ENCODE measurements at places on chromosomes 1 and 21.
A peak's percentile ranks its signal among the peaks of the same experiment; 100 is the strongest.

DNA sequence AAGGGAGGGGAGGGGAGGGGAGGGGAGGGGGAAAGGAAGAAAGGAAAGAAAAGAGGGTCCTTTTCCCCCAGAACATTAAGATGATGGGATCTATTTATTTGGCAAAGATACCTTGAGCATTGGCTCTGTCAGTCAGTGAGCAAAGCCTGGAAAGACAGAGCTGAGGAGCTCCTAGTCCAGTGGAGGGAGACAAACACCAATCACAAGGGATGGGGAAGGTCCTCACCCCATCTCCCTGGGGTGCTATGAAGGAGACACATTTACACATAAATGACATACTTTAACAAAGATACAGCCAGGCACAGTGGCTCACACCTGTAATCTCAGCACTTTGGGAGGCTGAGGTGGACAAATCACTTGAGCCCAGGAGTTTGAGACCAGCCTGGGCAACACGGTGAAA lies 154.9 kb upstream of the TIAM1 start:
- ATAC-seq = no peak

GRCh38 chr1:11543392-11543791 lies 64.4 kb downstream of the DISP3 start:
- ATAC-seq = no peak

- no peak for ATAC-seq
Measured at GRCh38 chr1:36111151-36111550, 13.9 kb downstream of the COL8A2 start.

GRCh38 chr1:156748670-156749418 lies 2.6 kb downstream of the HDGF start:
- ATAC-seq = no peak

DNA sequence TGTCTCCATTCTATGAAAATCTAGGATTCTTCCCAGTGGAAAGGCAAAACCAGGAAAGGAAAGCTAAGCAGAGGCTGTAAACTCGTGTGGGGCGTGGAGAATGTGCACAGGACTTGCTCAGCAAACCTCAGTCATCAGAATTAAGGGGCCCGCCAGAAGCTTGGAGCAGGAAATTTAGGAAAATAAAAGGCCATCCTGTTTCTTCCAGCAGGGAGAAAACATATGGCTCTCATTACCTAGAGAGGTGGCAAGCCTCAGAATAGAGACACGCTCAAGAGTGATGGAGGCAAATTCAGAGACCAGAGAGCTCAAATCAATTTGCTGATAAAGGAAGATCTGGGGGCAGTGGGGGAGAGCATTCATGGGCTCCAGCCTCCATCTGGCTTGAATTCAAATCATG lies 151.9 kb upstream of the KLHDC7A start:
- ATAC-seq = no peak

DNA sequence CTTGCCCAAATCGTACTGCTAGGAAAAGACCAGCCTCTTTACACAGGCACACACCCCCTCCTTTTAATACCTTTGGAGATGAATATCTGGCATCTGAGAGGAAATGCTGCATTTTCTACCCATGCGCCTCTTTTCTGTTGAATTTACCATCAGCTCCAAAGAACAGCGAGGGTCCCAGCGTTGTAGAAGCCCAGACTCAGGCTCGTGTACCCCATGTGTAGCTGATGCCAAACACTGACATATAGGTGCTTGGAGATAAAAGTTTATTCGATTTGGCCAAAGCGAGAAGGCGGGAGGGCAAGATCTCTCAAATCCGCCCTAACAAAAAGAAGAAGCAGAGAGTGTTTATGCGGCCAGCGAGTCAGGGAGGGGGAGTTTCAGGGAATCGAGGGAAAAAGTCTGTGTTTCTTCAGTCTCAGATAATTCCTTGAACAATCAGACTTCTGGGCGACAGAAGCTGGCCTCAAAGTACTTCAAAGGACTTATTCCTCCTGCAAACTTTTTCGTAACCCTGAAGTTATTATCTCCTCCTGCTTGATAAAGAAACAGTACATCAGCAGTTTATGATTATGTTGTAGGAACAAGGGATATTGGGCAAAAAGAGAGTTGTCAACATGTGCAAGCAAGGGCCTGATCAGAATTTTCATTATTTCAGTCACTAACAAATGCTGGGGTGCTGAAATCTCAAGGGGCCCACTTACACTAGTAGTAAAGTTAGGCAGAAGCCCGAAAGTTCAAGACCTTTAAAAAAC lies 642 bp upstream of the CREG1 start:
- ATAC-seq = peak; percentile 4

DNA sequence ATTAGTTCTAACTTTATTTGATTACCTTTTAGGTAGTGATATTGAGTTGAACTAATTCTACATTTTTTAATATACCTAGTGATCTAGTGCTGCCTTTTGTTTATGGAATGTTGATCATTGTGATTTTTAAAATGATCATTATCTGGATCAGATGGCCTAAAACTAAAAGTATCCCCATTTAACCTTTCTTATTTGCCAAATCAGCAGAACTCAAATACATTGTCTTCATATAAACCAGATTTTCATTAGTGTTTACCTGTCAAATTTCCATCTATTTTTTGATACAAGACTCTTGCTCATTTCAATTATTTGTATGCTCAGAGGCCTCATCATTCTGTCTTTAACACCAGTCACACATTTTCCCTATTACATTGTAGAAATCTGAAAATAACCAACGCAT lies 441.2 kb downstream of the PTPRC start:
- no peak for ATAC-seq

- no peak for ATAC-seq
Measured at GRCh38 chr1:187943606-187944403, 1115.1 kb downstream of the PLA2G4A start.

DNA sequence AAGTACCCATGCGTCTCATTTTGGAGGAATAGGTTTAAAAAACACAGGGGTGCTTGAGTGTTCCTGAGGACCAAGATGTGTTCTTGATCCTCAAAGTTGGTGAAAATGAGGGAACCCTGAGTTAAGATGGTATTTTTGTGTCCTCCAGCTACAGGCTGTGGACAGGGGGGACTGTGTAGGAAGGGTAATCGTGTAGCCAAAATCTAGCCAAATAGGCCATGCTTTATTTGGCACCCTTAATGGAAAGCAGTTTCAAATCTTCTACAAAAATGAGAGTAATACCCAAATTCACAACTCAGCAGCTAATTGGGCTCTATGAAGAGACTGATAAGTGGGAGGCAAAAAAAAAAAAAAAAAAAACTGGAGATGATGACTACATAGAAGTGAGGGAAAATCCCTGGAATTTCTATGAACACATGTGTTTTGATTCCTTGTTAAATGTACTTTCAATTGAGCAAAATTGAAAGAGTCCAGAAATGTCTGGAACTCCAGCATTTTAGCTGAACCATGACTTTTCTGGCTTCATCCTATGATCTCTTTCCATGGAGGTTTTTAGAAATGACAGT lies 470 bp downstream of the HSD11B1 start:
- ATAC-seq = no peak

GRCh38 chr1:69985901-69986439 lies 219.4 kb downstream of the LRRC40 start:
- no peak for ATAC-seq

DNA sequence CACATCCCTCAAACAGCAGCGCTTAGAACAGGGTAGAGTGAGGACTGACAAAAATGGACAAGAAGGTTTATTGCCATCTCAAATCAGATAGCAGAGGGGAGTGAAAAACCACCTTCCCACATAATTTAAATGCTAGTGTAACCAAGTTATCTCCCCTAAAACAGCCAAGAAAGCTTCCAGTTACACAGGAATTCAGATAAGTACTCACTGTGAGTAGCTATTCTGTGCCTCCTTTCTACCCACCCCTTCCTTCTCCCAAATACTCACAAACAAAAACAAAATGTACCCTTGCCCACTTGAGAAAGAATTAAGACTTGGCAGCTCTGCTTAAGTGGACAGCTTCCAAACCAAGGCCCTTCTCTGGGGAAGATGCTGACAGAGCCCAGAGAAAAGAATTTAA lies 9.1 kb downstream of the OTUD7B start:
- ATAC-seq = no peak

- no peak for ATAC-seq
Measured at GRCh38 chr1:227654858-227655752, 80.0 kb downstream of the JMJD4 start.

DNA sequence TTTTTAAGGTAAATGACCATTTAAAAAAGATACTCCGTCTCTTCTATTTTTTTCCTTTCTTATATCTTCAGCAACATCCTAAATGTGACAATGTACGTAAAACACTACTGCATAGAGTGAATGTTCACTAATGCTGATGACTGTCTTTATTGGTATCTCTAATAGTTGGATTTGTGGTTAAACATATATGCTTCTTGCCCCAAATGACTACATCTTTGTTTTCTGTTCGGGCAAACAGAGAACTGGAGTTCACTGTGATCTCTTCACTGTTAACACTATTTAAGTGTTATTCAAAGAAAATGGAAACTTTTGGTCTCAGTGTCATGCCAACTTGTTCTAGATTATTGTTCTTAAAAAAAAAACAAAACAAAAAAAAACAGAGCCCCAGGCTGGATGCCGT lies 109.4 kb downstream of the KIF26B start:
- no peak for ATAC-seq

GRCh38 chr1:163169553-163169952 lies 33.2 kb downstream of the RGS5 start:
- ATAC-seq = no peak

- no peak for ATAC-seq
Measured at GRCh38 chr1:15053153-15053552, 100.4 kb upstream of the TMEM51 start.

GRCh38 chr1:244709476-244710368 lies 56.8 kb downstream of the DESI2 start:
- no peak for ATAC-seq

- ATAC-seq = no peak
Measured at GRCh38 chr1:166865926-166866325, 10.1 kb downstream of the TADA1 start.

- peak; percentile 44 for ATAC-seq
Measured at GRCh38 chr1:223748405-223748772, 36.0 kb downstream of the CAPN2 start.

DNA sequence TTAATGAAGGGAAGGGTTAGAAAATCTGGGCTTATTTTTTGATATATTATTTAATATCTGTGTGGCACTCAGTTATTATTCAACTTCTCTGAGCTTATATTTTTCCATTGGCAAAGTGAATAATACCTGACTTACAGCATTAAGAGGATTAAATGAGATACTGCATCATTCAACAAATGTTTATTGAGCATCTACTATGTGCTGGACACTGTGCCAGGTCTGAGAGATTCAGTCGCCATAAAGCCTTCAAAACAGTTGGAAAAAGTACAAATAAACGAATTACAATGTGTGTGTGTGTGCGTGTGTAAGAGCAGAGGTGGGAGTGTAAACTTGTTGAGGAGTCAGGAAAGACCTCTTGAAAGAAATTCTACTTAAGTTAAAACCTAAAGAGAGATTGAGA lies 87.9 kb upstream of the CD53 start:
- no peak for ATAC-seq

GRCh38 chr21:21147374-21147745 lies 149.2 kb downstream of the NCAM2 start:
- no peak for ATAC-seq

GRCh38 chr21:16454399-16454798 lies 724.6 kb downstream of the USP25 start:
- ATAC-seq = no peak

DNA sequence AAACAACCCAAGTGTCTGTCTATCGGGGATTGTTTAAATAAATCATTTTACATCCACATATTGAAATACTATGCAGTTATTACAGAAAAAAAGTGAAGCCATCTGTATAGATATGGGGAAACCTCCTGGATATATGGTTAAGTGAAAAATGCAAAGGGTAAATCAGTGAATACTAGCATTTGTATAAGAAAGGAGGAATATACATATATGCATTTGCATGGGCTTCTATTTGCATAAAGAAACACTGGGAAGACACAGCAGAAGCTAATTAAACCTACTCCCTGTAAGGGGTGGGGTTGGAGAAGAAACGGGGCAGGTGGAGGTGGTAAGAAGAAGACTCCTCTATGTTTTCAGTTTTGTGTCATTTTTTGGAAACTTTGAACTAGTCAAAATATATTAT lies 16.6 kb upstream of the KIRREL1 start:
- no peak for ATAC-seq

DNA sequence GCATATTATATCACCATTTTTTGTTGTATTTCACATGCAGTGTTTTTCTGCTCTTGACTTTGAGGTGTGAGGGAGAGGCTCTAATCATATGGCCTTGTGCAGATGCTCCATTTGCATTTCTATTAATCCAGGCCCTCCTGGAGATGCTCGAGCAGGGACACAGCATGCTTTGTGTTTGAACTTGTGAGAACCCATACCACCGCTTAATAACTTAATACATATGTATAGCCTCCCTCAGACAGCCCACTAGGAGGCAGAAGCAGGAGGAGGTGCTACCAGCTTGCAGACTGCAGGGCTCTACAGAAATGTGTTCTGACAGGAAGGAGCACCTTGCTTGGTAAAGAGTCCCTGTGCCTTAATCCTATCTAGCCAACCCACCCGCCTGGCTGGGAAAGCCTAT lies 155.2 kb downstream of the BARHL2 start:
- no peak for ATAC-seq

DNA sequence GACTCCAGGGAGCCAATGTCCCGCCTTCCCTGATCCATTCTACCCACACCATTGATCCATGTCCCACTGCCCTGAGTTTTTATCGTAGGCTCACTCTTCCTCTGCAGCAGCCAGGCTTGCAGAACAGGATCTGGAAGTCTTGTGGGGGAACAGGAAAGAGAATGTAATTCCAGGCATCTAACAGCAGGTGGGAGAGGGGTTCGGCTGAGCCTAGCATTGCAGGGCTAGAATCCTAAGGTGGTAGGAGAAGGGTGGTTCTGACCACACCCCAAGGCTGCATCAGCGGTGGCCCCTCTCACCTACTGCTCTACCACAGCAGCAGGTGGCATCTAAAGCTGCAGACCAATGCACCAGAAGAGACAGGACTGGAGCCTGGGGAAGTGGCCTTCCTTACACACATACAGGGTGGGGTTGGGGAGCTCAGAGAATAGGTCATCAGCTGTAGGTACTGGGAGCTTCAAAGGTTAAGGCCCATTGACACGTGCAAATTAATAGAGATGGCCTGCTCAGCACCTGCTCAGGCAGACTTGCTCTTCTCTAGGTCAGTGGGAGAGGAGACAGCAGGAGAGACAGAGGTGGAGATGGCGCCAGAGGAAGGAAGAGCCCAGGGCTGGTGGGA lies 20.5 kb downstream of the KNCN start:
- ATAC-seq = no peak

DNA sequence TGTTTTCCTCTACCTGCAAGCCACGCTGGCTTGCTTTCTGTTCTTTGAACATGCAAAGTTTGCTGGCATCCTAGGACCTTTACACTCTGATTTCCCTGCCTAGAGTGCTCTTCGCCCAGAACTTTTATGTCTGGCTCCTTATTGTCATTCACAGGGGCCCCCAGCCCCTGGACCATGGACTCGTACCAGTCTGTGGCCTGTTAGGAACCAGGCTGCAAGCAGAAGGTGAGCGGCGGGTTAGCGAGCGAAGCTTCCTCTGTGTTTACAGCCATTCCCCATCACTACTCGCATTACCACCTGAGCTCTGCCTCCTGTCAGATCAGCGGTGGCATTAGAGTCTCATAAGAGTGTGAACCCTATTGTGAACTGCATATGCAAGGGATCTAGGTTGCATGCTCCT lies 73.0 kb downstream of the ATG4C start:
- no peak for ATAC-seq

All from activated CD4-positive, CD25-positive, alpha-beta regulatory T cell treated with anti-CD3 and anti-CD28 coated beads, Interleukin-2, amount 50 U/mL, for 24 hours (primary cell).